NCI-H146 (cell line): ENCODE measurements at places on chromosomes 3 and 15.

GRCh38 chr3:51696954-51697353, 9.9 kb upstream of the GRM2 start:
- no peak for DNase-seq

DNA sequence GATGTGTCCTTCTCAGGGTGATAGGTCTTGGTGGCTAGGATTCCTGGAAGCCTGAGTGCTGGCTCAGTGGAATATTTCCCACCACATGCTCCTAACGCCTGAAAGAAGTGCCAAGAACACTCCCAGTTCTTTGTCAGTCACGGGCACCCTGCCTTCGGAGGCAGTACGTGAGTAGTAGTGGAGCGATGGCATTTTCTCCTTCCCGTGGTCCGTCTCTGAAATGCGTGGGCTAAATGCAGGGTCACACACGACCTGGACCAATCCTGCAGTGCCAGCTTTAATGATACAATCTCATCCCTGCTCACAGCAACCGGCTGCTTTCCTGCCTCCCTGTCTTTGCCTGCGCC, 14.5 kb downstream of the H1-8 start:
- DNase-seq, result no peak

- DNase-seq, result no peak
Measured at GRCh38 chr15:39461536-39462130, 119.2 kb upstream of the THBS1 start.

GRCh38 chr3:72784226-72784625, 64.0 kb downstream of the SHQ1 start:
- DNase-seq, result no peak

GRCh38 chr15:42035435-42035761, 14.6 kb upstream of the PLA2G4E start:
- DNase-seq, result no peak

- no peak for DNase-seq
Measured at GRCh38 chr3:6467186-6467585, 393.7 kb upstream of the GRM7 start.

- no peak for DNase-seq
Measured at GRCh38 chr3:77242371-77242770, 202.5 kb downstream of the ROBO2 start.

DNA sequence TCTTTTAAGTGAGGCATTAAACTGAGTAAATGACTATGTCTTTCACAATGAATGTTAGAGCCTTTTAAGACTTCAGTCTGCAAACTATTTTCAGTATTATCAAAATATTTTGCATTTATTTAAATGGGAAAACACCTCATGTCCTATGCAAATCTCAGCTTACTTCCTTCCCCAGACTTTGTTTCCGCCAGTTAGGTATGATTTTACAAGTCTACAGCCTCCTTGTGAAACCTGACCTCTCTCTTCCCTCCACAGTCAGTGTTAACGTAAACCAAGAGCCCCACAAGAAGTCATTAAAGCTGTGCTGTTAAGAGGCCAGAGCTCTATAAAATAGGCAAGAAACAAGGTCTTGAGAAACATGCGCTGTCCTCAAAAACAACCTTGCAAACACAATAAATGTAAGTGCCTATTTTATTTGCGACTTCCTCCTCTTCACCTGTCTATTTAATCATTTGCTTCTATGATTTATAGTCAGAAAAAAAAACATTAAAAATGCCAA, 48.3 kb downstream of the PRTG start:
- DNase-seq, result no peak

- no peak for DNase-seq
Measured at GRCh38 chr3:11185564-11186317, 31.4 kb downstream of the HRH1 start.

DNA sequence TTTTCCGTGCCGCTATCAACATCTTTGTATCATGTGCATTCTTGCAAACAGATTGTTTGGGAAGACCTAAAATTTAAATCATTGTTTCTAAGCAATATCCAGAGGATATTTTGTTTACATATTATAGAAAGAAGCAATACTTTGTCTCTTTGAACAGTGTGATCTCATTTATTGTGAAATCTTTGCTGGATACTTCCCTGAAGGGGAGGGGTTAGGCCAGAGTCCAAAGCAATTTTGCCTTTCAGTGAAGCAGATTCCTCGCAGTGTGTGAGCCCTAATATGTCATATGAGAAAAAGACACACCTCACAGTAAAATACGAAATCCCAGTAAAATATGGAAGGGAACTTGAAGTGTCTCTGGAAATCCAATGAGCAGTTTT, 158.7 kb upstream of the SLCO3A1 start:
- DNase-seq, result no peak

DNA sequence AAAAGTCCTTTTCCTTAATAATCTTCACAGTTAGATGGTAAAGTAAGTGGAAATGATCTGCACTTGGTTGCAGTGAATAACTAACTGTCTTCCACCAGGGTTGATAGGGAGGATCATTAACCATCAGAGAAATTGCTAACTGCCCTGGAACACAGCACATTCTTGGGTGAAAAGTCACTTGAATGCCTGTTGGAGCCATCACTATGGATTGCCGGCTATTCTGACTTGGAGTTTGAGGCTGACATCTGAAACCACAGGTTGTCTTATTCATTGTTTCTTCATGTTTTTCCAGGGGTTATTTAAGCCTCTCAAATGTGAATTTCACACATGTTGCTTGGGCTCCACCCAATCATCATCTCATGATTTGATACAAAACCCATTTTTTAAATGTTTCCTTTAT, 901.4 kb downstream of the MCTP2 start:
- no peak for DNase-seq

DNA sequence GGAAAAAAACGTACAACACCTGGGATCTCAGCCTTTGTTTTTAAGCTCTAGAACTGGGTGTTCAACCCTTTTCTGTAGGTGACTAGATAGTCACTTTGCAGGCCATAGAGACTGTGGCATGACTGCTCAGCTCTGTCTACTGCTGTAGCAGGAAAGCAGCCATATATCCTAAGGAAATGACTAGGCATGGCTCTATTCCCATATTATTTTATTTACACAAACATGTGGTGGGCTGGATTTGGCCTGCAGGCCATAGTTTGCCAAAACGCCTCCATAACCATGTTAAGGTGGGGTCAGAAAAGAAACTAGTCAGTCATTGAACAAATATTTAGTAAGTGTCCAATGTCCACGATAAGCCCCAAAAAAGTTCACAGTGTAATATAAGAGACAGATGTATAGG, 452.5 kb downstream of the MCTP2 start:
- no peak for DNase-seq

DNA sequence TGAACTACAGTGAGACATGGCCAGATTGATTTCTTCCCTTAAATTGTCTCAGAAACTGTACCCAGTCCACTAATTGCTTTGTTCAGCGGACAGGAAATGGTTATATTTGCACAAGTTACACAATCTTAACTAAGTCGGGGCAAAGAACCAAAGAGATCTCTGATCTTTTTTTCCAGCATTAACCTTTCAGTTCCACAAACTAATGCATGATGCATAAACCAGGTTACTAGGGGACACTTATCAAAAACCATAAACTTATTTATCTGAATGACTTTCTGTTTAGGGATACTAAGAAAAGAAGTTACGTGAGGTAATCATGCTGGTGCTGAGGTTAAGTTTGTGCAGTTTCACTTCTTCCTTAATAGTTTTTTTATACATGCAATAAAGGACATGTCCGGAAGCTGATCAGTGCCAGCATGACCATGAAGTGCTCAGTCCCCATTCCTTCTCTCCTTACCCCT, 22.4 kb downstream of the FNDC3B start:
- DNase-seq, result no peak

GRCh38 chr3:31462050-31462569, 70.6 kb upstream of the STT3B start:
- peak; percentile 26 for DNase-seq

- no peak for DNase-seq
Measured at GRCh38 chr15:90697175-90697574, 20.0 kb upstream of the BLM start.

DNA sequence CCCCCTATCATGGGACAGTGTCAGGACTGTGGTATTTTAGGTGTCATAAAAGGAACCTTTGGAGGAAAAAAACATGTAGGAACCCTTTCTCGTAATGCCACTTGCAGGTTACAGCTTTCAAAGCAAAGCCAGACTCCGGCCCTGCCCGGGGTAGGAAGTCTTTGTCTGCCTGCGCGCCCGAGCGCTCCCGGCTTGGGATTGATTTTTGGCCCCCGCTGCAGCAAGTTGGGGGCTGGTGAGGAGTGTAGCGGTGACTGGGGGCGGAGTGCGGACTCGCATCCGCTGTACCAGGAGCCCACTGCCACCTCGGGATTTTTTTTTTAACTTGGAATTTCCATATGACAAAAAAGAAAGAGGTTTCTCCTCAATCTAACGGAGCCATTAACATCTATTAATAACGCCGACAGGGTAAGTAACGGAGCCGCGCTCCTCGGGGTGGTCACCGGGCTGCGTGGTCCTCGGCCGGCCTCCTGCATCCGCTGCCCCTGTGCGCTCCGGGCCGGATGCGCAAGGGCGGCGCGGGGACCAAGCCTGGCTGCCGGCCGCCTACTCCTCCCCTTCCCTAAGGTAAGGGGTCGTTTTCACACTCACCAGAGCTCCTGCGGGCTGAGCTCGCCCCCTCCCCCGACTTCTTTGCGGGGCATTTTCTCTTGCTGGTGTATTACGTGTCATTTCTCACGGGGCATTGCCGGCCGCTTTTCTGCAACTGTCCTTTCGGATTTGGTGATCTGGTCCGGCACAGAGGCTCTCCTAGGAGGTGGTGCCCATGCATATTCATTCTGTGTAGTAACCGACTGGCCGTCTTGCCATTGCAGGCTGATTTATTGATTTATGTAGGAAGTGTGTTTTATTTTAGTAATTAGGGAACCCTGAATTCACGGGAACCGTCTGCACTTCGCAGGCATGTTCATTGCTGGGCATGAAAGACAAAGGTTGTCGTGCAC, 219.8 kb upstream of the TOPAZ1 start:
- no peak for DNase-seq

DNA sequence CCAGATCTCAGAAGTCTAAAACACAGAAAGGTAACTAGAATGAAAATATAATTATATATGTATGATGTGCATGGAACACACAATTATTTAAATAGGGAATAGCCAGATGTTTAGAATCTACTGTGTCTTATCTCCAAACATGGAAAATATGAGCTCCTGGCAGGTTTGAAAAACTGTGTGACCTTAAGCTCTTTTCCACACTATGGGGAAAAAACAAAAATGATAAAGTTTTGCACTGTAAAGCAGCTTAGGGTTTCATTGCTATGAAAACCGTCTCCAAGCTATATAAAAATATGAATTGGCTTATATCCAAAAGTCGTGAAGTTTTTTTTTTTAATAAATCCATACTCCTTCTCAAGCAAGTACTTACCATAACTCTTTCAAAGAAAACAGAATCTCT, 159.8 kb downstream of the ERC2 start:
- DNase-seq, result no peak
